ENCODE measurements at places on chromosomes 12 and 14.

GRCh38 chr12:51318846-51319599, 5.0 kb downstream of the BIN2 start:
- no peak for DNase-seq

DNA sequence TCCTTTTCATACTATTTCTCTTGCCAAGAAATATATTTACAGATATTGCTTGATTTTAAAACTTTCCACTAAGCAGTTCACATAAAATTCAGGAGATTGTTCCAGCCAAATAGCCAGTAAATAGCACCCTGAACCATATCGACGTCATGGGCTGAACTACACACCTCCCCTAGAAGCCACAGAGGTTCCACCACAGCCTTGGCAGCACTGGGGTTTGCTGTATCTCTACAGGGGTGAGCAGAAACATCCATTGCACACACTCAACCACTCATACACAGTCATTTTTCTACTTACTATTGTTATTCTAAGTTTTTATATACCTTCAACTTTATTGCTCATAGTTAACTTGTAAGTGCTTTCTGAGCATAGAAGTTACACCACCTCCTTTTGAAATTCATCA, 8.1 kb upstream of the EIF2S3B start:
- DNase-seq: no peak

GRCh38 chr14:39472078-39472477, 39.8 kb upstream of the FBXO33 start:
- no peak for DNase-seq

DNA sequence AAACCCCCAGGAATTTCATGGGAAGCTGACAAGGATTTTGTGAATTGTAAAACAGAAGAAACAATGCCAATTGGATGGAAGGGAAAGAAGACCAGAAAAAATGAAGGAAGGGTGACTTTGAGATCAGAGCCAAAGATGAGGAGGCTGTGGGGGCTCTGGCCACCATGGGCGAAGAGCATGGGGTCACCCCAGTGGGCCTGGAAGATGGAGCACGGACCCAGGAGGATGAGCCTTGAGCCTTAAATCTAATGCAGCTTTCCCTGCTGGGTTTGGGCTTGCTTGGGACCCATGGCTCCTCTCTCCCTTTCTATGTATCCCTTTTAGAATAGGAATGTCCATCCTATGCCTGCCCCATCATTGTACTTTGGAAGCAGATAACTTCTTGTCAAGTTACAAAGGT, 322.2 kb downstream of the TMEM121 start:
- DNase-seq: no peak

- no peak for DNase-seq
Measured at GRCh38 chr12:131694116-131694838, 16.6 kb upstream of the SFSWAP start.

DNA sequence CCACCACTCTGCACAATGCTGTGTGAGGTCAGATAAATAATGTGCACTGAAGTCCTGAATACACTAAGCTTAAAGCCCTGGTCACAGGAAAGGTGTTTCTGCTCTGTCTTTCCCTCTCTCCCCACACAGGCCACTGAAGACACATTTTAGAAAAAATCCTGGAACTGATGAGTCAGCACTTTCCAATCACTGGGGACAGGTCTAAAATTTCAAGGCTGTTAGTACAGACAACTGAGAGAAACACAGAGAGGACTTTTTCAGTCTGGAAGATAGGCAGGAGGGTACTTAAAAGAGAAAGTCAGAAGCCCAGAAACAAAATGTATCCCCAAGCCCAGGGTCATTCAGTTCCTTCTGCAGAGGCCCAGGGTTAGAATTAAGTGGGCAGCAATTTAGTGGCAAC, 333.9 kb upstream of the CCDC196 start:
- no peak for DNase-seq

GRCh38 chr12:109115758-109116610, at the start of gene ACACB:
Gene ACACB, plus strand, starts transcription at chr12:109116587. Its CDS starts 22,819 bp downstream, at chr12:109139406.
- DNase-seq: peak; percentile 13

All from NCI-H1105 (cell line).